ENCODE measurements at places on chromosomes 6 and 20. TPM values are rescaled to one million over a fixed set of nuclear protein-coding genes. Genes with fewer than 3 reads are reported as not detected.

The GHRH gene
- total RNA-seq = not detected

The EPHA7 gene
- not detected for total RNA-seq

The WFDC10A gene
- total RNA-seq = not detected

The ZBP1 gene
- not detected for total RNA-seq

The SLC35B3 gene
- total RNA-seq = 27.4 TPM

The RPL10A gene
- total RNA-seq = 2,457 TPM

The BPIFB2 gene
- total RNA-seq = not detected

The VGLL2 gene
- not detected for total RNA-seq

The TSPO2 gene
- total RNA-seq = not detected

The ID4 gene
- total RNA-seq = not detected

The LGSN gene
- total RNA-seq = not detected

The ENPP4 gene
- total RNA-seq = 0.32 TPM

The DDX43 gene
- not detected for total RNA-seq

All from MCF 10A (cell line).